ENCODE measurements at places on chromosomes 1 and 21. TPM values are rescaled to one million over a fixed set of nuclear protein-coding genes. Genes with fewer than 3 reads are reported as not detected.

DNA sequence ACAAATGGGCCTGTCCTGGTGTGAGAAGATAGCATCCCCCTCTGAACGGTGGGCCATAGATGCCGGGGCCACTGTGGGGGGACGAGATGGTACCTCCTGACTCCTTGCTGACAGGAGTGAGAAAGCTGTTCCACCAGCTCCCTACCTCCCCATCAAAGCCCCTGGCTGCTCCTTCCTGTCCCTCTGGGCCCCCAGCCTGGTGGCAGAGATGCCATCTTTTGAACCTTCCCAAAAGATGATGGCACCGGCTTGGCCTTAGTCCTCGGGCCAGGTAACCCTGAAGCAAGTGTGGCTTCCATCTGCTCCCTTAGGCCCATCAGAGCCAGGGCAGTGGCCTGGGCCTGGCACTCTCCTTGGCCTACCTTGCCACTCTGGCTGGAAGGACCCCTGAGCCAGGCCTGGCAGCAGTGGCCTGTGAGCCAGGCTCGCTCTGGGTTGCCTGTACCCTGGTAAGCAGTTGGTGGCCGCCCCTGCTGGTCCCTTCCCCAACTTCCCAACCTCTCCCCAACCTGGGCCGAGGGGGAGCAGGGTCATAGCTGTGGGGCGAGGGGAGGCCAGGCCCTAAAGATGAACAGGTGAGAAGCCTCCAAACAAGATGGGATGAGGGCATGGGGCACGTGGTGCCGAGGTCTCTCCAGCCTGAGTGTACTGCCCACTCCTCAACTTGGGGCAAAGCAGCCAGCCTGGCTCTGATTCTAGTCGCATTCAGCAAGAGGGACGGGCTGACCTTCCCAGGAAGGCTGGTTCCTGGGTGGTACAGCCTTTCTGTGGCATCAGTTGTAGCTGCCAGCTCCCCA is 34.7 kb downstream of the ZBTB17 start:
- DNase-seq, result no peak

- no peak for DNase-seq
Observed at GRCh38 chr21:42055425-42055824, 15.7 kb upstream of the UMODL1 start.

- DNase-seq, result no peak
Observed at GRCh38 chr1:2643414-2644077, 10.7 kb upstream of the MMEL1 start.

GRCh38 chr1:201125800-201126199 is 1.2 kb downstream of the ASCL5 start:
- no peak for DNase-seq

DNA sequence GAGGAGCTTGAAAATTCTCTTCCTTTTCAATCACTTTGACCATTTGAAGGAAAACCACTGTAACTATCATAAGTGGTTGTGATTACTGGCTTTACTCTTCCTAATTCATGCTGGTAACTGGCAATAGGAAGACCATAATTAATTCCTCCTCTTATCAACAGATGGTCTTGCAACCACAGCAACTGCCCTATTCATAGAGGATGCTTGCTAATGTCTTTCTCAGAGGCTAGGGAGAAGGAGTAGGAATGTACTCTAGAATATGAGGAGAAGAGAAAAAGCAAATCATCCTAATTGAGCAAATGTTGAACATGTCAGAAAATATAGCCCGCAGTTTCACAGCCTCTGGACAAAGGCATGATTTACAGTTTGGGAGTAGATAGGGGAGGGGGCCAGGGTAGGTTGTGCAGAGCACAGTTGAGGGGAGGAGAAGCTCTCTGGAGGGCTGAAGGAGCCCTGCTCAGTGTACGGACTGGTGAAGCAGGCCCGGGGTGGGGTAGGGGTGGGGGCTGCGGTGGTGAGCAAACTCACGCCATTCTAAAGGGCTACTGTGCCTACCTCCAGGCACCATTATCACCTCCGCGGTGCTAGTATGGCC is 192.9 kb downstream of the PCP4 start:
- DNase-seq, result no peak

- DNase-seq, result peak; percentile 0
Observed at GRCh38 chr1:83791821-83792437, 207.0 kb downstream of the TTLL7 start.

- DNase-seq, result no peak
Observed at GRCh38 chr1:224640587-224640986, 24.5 kb downstream of the CNIH3 start.

- peak; percentile 10 for DNase-seq
Observed at GRCh38 chr1:51728611-51729155, 111.8 kb downstream of the OSBPL9 start.

DNA sequence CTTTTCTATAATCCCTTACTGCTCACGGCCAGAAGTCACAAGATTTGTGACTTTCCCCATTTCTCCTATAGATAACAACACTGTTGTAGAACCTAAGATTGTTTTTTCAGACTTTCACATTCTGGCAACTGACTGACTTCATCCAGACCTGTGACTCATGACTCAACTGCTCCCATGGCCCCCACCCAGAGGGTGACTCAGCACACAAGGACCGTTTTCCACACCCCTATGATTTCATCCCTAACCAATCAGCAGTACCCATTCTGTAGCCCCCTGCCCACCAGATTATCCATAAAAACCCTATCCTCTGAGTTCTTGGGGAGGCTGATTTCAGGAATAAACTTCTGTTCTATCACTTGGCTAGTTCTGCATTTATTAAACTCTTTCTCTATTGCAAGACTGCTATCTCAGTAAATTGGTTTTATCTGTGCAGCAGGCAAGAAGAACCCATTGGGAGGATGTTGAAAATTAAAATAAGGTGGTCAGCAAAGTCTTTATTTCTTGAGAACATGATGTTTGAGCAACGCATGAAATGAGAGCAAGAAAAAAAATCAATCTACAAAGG is 79.7 kb downstream of the NGF start:
- peak; percentile 80 for DNase-seq

DNA sequence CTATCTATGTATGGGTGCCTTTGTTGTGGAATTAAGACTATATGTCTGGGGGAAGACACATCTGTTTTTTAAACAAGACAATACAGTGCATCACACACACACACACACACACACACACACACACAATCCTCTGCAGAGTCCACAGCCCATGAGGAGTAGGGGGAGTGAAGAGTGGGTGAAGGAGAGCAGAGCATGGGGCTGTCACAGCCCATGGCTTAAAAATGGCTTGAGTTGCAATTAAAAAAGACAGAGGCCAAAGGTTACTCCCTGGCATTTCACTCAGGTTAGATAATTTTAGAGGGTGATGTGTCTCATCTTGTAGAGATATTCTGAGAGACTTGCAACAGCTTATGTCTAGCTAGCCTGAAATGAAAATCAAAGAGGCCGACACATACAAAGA is 176.5 kb upstream of the PLXNA2 start:
- DNase-seq, result no peak

GRCh38 chr1:205588636-205589035 is 43.2 kb downstream of the ELK4 start:
- peak; percentile 74 for DNase-seq

DNA sequence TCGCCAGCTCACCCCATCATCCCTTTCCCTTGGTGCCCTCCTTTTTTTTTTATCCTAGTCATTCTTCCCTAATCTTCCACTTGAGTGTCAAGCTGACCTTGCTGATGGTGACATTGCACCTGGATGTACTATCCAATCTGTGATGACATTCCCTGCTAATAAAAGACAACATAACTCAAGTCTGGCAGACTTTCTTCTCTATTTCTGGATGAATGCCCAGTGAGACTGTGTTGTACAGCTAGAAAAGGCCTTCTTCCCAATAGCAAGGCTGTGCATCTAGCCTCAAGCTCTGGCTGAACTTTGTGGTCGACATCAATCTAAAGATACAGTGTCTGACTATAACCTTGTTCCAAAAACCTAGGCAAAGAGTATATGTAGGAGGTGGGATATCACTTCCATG is 6.4 kb downstream of the IL24 start:
- DNase-seq, result peak; percentile 27

- DNase-seq, result no peak
Observed at GRCh38 chr1:160432371-160432786, 32.0 kb downstream of the VANGL2 start.

DNA sequence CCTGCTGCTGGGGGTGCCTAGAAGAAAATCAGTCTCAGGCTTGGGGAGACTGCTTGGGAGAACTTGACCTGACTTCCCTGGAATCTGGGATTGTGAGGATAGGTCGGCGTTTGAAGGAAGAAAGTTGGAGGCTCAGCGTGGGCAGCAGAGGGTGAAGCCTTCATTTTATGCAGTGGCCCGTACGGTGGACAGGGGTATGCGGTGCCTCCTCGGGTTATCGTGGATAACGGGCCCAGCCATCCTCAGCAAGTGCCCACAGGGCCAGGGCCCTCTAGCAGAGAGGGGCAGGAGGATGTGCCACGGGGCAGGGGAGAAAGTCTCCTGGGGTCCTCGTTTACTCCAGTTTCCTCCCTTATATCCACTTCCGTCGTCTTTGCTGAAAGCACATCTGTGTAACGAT is 34.0 kb downstream of the CHAF1B start:
- no peak for DNase-seq

DNA sequence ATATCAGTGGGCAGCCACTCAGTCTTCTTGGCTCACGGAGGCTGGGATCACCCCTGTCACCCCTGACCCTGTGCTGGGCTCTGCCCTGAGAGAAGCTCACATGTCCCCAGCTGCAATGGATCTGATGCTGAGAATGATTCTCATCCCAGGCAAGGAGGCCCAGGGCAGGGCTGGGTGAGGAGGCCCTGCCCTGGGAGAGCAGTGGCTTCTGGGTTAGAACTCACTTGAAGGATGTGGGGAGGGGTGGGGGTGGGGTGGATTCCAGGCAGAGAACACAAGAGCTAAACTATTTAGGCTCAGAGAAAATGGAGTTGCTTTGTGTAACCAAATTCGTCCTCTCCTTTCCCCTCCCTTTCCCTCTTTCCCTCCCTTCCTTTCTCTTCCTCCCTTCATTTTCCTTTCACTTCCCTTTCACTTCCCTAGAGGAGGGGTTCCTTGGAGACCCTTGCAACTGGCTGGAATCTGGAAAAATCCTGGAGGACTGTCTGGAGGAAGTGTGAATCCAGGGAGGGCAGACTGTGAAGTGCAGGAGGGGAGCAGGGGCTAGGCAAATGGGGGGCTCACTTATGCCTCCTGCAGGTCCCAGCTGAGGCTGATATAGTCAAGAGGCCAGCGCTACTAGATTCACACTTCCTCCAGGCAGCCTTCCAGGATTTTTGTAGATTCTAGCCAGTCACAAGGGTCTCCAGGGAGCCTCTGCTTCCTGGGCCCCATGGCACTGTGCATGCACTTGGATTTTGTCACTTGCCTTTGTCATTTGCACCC is 47.0 kb downstream of the IGSF21 start:
- no peak for DNase-seq

GRCh38 chr1:229124116-229124515 is 146.8 kb upstream of the RAB4A start:
- DNase-seq, result no peak

DNA sequence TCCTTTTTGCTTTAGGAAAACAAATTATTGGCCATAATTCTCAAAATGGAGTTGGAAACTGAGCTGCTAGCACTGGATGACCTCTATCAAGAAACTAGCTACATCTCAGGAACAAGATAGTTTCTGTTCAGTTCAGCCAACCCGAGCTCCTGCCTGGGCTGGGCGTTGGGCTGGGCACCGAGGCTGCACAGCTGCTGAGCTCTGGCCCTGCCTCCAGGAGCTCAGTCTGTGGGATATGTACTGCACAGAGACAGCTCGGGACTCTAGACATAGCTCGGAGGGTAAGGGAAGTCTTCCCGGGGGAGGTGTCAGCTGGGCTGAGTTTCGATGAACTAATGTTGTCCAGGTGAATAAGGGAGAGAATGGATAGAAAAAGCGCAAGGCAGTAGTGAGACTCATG is 24.5 kb upstream of the SLC1A7 start:
- DNase-seq, result no peak

DNA sequence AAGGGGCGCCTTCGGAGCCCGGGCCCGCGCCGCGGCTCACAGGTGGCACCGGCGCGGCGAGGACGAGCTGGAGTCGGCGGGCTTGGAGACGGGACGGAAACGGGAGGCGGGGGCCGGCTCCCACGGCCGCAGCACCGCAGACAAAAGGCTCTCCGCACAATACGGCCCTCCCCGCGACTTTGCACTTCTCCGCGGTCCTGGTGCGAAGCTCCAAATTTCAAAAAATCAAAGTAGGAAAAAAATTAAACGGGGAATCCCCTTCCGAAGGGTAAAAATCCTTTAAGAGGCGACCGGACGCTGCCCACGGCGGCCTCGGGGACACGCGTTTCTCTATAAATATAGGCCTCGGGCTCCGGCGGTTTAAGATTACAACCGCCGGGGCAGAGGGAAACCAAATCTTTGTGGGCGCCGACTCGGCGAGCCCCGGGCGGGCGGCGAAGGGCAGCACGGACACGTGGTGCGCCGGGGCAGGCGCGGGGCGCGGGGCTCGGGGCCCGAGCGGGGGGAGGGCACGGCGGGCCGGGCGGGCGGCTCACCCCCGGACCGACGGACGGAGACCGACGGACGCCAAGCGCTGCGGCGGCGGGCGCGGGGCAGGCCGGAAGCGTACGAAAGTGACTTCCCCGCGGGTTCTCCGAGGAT is 453 bp downstream of the PABPC4 start:
- DNase-seq, result no peak

SMG7 gene
- 17.2 TPM for polyA plus RNA-seq

IRF6 gene
- polyA plus RNA-seq, result 1.7 TPM

B3GALT5 gene
- polyA plus RNA-seq, result not detected

LIX1L gene
- polyA plus RNA-seq, result 26.9 TPM

VCAM1 gene
- polyA plus RNA-seq, result 5.7 TPM

ELOA gene
- 19.5 TPM for polyA plus RNA-seq

TAS1R3 gene
- polyA plus RNA-seq, result 0.06 TPM

KRTAP21-2 gene
- polyA plus RNA-seq, result not detected

Data from IMR-90 (cell line).